ENCODE measurements at places on chromosomes 3 and 15.

- no peak for DNase-seq
These were observed 94.7 kb downstream of the CCNL1 start for GRCh38 chr3:157065201-157065600.

- DNase-seq, result no peak
These were observed 25.1 kb upstream of the FSIP1 start for GRCh38 chr15:39807791-39808190.

DNA sequence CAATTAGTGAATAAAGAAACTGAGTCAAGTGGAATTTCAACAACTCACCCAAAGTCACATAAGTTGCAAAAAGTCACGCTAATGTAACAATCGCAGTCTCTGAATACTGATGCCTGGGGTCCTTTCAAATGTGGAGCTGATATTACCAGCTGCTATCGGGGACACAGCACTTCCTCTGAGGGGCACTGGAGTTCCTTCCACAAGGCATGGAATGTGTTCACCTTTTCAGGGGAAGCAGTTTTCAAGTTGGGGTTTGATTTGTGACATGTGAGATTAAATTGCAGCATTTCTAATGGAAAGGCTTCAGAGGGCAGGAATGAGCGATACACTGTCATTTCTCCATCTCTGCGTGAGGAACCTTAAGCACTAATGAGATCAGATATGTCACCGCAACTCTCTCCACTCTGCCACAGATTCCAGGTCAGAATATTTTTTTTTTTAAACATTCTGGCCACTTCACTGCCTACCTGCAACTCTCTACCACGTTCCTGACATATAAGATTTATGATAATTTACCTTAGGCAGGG, 807.2 kb upstream of the CFAP20DC start:
- DNase-seq, result no peak

GRCh38 chr15:29815000-29815710, 7.1 kb downstream of the TJP1 start:
- DNase-seq, result no peak

DNA sequence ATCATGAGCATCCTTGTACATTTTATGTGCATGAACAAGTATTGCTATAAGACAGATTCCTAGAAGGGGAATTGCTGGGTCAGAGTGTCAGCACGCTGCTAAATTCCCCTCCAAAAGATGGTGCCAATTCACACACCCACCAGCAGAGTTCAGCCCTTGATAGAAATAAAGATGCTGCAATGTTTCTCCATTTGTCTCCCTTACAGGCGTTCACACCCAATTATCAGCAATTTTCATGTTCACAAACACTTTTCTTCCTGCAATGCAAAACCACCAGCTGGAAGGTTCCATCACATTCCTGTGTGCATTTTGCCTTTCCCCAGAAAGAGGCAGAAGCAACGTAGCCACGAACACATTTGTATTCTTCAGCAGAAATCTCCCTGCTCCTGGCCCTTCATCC, 3.3 kb upstream of the TAMM41 start:
- DNase-seq, result no peak

DNA sequence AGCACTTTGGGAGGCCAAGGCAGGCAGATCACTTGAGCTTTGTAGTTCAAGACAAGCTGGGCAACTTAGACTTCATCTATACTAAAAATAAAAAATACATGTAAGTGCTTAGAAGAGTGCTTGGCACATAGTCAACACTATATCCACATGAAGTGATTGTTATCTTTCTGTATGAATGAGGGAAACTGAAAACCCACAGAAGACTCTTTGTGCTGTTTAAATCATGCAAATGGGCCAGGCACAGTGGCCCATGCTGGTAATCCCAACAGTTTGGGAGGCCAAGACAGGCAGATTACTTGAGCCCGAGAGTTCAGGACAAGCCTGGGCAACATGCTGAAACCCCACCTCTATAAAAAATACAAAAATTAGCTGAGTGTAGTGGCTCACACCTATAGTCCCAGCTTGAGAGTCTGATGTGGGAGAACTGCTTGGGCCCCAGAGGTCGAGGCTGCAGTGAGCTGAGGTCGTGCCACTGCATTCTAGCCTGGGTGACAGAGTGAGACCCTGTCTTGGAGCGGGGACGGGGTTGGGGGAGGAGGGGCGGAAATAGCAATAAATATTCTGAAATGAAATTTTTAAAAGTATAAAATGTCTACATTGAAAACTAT, 129.7 kb downstream of the NR2E3 start:
- no peak for DNase-seq

DNA sequence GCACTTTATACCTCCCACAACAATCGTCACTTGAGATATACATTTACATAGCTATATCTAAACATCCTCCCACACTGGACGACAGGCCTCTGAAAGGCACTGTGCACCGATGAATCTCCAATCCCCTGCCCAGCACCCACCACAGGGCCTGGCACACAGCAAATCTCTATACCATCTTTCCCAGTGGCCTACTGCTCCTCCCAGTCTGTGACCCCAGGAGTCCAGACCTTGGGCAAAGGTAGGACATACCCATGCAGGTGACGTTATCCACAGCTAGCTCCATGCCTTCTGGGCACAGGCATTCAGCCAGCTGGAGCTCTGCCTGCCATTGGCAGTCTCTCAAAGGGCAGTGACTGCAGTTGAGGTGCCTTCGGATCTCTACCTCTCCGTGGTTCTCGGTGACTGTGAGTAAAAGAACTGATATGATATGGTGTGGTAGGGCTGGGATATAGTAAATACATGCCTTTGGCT, 5.8 kb downstream of the LTK start:
- no peak for DNase-seq

- DNase-seq, result no peak
These were observed 34.0 kb downstream of the WWTR1 start for GRCh38 chr3:149623824-149624223.

DNA sequence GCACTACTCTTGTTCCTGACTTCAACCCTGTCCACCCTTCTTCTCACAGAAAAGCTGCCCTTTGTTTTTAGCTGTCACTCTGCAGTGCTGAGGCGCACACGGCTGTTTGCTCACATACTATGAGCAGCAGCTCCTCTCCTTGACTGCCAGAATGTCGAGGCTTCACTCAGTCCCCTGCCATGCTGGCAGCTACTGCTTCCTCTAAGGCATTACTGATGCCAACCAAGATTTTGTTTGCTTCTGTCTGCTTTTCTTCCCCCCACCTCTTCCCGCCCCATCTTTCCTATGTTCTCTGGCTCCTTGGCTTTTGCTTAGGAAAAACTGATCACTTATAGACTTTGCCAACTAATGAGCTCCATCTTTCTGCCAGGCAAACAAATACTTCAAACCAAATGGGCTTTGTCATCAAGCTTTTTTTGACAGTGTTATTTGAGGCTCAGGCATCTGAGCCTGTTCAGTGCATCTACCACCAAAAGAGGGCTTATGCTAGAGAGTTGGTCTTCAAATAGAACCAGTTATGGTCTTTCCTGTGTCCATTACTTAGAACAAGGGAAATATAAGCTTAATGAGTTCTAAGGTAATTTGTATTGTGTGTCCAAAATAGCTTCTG, 81.0 kb downstream of the FBXL2 start:
- no peak for DNase-seq

- DNase-seq, result no peak
These were observed 61.7 kb downstream of the KLF15 start for GRCh38 chr3:126295407-126295939.

GRCh38 chr3:159499031-159499793, 489.4 kb upstream of the IL12A start:
- DNase-seq, result no peak

DNA sequence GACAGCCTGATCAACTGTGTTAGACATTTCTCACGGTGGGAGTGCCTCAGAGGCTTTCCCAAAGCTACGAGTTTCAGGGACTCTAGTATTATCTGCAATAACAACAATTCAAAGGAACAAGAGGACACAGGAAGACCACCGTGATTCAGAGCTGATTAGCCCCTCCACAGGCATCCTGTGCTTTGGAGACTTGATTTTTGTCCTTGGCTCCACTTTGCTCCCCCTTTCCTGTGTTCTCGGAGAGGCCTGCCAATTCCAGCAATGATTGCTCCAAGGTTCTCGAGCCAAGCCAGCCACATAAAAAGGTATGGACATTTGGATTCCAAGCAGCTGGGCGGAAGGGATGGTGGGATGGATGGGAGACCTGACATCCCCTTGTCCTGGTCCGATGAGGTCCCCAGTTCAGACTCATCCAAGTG, 14.3 kb downstream of the EHD4 start:
- DNase-seq, result no peak

DNA sequence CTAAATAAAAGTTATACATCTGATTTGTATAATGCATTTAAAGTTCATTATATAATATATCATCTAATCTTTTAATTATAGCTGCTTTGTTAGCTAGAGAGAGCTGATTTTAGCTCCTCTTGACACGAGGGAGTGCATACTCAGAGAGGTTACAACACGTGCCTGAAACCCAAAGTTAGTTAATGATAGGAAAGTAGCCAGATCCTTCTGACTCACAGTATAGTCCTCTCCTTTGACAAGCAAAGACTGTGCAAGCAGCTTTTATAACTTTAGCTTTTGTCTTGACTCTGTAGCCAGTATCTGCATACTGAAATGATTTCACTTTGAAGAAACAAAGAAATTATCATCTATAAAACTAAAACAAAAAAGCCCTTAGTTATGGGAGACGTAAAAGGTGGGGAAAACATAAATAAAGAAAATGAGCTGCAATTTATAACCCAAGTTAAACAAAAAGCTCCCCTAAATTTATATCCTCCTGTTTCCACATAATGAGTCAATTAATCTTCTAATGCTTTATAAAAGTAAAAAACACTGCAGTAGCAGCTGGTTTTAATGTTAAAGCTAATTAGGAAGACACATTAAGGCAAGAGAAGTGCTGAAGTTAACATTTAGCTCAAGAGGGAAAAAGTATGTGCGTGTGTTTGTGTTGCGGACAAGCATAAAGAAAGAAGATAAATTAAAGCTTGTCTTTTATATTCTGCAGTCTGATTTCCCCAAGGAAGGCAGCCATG, 13.1 kb downstream of the GABRR3 start:
- DNase-seq, result no peak

- no peak for DNase-seq
These were observed 743.3 kb upstream of the BCHE start for GRCh38 chr3:166580561-166580960.

DNA sequence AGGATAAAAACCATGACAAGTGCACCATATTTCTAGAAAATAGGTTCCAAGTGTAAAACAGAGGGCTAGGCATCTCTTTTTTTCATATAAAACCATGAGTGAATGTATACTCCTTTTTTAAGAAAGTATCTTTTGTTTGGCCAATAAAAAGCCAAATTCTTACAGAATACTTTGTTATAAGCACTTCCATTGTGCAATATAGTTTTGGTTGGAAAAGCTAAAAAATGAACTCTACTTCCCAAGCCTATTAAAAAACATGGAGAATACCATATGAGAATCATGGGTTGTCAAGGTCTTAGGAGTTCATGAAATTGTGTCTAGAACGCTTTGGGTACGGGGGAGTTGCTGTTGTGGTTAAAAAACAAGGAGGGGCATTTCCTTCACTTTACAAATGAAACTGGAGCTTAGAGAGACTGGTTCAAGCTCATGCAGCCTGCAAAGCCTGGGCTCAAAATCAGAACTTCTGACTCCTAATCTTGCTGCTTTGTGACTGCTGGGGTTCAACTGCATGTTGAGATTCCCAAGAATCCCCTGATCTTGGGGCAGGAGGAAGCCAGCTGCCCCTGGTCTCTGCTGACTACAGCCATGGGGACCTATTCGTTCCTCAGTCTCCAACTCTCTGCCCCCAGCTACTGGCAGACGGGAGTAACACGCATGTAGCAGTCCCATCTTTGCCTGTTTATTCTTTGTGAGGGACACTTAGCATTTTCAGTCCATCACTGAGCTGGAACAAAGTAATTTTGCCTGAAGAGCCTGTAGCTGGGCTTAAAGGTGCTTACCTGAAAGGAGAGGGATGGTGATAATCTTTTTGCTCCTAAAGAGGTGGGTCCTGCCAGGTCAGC, 229.1 kb downstream of the CHST2 start:
- DNase-seq, result no peak

- DNase-seq, result no peak
These were observed 75.9 kb downstream of the CYP19A1 start for GRCh38 chr15:51262463-51262862.

GRCh38 chr15:69119683-69120395, 40.6 kb upstream of the GLCE start:
- no peak for DNase-seq

DNA sequence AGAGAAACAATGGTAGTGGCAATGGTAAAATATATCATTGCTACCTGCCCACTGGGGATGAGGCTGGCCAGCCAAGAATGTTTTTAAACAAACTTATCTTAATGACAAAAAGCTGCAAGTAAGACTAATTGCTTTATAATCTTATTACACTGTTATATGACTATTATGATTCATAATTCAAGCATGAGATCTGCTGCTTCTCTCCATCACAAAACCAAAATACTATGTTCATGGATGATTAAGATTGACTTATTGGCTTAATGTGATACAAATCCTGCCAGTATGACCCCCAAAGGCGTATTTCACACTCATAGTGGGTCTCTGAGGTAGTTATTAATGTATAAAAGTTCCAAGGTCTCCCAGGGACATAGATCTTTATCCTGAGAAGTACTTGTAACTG, 52.6 kb downstream of the FBN1 start:
- no peak for DNase-seq

DNA sequence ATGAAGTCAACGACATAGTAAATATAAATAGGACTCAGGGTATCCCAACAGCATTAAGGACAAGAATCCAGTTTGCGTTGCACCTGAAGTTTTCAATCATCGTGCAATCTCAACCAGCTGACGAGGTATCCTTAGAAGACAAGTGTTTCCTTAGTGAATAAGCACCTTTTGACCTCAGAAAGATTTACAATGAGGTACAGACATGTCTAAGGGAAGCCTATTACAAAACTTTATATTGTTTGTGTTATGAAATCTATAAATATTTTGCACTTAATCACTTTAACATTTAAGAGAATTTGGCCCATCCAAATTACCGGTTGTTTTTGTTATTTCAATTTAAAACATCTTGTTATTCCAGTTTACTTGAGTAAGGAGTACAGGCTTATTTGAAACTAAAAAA, 64.9 kb upstream of the PRICKLE2 start:
- DNase-seq, result no peak

DNA sequence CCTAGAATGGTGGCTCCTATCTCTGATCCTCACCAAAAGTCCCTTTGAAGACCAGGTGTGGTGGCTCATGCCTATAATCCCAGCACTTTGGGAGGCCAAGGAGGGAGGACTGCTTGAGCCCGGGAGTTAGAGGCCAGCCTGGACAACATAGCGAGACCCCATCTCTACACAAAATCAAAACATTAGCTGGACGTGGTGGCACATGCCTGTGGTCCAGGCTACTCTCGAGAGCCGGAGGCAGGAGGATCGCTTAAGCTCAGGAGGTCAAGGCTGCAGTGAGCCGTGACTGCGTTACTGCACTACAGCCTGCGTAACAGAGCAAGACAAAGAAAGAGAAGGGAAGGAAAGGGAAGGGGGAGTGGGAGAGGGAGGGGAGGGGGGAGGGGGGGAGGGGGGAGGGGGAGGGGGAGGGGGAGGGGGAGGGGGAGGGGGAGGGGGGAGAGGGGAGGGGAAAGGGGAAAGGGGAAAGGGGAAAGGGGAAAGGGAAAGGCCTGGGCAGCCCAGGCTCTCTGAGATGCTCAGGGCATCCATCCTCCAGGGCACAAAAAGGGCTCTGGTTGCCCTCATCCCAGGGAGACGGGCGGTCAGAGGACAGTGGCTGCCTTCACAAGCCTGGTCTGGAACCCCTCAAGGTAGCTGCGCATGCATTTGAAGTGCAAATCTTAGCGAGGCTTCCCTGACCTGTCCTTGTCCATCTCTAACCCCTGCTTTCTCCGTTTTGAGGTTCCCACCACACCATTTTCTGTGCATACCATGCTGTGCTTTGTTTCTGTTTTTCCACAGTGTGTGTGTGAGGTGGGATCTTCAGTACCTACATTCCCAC, 76.1 kb downstream of the LDHAL6B start:
- DNase-seq, result no peak

GRCh38 chr3:45283471-45283870, 57.4 kb upstream of the TMEM158 start:
- DNase-seq, result no peak

Data from DMS153 (cell line).